Right renal cortex interstitium (tissue), 3 donors: ENCODE measurements at places on chromosomes 11 and 22. TPM values are rescaled to one million over a fixed set of nuclear protein-coding genes. Genes with fewer than 3 reads are reported as not detected.

DNA sequence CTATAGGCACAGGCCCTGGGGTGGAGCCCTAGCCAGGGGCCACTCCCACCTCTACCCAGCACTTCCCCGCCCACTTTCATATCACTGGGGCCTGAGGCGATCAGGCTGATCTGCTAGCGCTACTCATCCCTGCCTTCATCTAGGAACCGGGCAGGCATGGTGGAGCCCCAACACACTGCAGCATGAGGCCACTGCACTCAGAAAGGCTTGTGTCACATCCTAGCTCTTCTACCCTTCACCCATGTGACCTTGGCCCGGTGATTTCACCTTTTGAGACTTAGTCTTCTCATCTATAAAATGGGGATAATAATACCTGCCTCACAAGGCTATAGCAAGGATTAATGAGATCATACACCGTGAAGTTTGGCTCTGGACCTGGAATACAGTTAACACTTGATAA lies 18.1 kb upstream of the GDPD5 start:
- no peak for DNase-seq

- no peak for DNase-seq
Measured at GRCh38 chr11:11444027-11444803, 91.2 kb upstream of the CSNK2A3 start.

- DNase-seq: no peak
Measured at GRCh38 chr11:90241414-90241813, 18.6 kb upstream of the CHORDC1 start.

DNA sequence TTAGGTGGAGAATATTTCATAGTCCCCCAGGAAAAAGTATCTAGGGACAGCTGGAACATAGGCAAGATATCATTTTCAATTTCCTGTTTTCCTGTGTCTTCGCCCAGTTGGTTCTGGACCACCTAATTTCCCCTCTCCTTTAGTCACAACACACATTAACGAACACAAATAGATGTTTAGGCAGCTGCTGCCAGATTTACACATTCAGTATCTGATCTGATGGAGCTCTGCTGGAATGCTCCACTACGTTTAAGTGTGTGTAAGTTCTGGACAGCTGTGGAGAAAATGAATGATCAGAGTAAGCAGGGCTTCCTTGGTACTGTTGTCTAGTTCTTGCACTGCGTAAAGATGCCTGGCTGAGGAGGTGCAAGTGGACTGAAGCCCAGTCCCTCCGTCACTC lies 36.1 kb upstream of the CLPB start:
- no peak for DNase-seq

- DNase-seq: no peak
Measured at GRCh38 chr11:7306900-7307299, 55.2 kb downstream of the SYT9 start.

- no peak for DNase-seq
Measured at GRCh38 chr11:111540937-111541253, 375 bp downstream of the LAYN start.

DNA sequence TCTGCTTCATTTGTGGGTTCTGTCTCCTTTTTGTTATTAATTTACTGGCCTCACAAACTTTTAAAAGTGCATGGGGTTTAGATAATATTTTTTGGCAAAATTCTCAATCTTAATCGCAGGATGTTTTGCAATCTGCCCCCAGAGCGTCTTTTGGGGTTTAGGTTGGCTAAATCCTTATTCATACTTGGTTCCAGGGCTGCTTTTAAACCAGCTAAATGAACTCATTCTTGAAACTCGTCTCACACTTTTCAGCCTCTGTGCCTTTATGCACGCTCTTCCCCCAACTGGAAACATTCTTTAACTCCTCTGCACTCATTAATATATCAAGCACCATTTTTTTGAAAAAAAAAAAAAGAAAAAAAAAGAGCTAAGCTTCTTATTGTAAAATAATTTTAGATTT lies 131.7 kb downstream of the KIF18A start:
- DNase-seq: no peak

DNA sequence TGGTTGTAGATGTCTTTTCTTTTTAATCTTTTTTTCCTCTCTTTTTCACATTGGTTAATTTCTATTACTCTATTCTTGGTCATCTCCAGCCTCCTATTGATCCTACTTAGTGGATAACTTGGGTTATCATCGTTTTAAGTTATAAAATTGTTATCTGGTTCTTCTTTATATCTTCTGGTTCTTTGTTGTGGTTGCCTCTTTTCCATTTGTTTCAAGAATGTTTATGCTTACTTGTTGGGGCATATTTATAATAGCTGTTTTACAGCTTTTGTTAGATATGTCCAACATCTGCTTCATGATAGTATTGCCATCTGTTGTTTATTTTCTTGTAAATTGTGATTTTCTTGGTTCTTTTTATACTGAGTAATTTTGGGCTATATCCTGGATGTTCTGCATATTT lies 1429.6 kb downstream of the TBC1D22A start:
- no peak for DNase-seq

- no peak for DNase-seq
Measured at GRCh38 chr22:28358312-28358711, 321.3 kb downstream of the TTC28 start.

GRCh38 chr11:32870676-32871075 lies 21.9 kb upstream of the QSER1 start:
- DNase-seq: no peak

GRCh38 chr22:44373234-44373633 lies 60.5 kb upstream of the SHISAL1 start:
- no peak for DNase-seq

DNA sequence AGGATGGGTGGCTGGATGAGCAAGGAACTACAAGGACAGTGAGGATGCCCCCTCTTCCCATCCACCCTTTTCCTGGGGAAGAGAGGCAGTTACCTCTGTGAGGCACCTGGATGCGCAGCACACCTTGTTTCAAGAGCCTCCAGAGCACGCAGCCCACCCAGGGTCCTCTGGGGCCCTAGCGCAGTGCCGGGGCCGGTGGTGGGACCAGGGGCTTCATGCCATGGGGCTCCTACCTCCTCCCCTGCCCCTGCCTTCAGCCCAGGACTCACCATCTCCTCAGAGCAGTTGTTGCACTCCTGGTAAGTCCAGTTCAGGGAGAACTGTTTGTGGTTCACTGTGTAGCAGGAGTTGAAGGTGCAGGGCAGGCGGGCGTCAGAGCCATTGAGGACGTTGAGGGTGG lies 8.1 kb downstream of the SCN2B start:
- no peak for DNase-seq

Gene HTR3A
- polyA plus RNA-seq: not detected

Gene C22orf31
- 1.6 TPM for polyA plus RNA-seq

Gene CCDC87
- polyA plus RNA-seq: 0.36 TPM

Gene GLYATL1
- polyA plus RNA-seq: 213 TPM

Gene BIK
- polyA plus RNA-seq: 0.60 TPM

Gene P2RY2
- polyA plus RNA-seq: 0.58 TPM

Gene MRGPRX1
- not detected for polyA plus RNA-seq

Gene KCNJ1
- 101 TPM for polyA plus RNA-seq
